ENCODE measurements at places on chromosomes 2 and 18.

GRCh38 chr2:75053484-75054112, 95.2 kb downstream of the POLE4 start:
- no peak for DNase-seq

- no peak for DNase-seq
These were observed 58.4 kb downstream of the WDSUB1 start for GRCh38 chr2:159228081-159228581.

DNA sequence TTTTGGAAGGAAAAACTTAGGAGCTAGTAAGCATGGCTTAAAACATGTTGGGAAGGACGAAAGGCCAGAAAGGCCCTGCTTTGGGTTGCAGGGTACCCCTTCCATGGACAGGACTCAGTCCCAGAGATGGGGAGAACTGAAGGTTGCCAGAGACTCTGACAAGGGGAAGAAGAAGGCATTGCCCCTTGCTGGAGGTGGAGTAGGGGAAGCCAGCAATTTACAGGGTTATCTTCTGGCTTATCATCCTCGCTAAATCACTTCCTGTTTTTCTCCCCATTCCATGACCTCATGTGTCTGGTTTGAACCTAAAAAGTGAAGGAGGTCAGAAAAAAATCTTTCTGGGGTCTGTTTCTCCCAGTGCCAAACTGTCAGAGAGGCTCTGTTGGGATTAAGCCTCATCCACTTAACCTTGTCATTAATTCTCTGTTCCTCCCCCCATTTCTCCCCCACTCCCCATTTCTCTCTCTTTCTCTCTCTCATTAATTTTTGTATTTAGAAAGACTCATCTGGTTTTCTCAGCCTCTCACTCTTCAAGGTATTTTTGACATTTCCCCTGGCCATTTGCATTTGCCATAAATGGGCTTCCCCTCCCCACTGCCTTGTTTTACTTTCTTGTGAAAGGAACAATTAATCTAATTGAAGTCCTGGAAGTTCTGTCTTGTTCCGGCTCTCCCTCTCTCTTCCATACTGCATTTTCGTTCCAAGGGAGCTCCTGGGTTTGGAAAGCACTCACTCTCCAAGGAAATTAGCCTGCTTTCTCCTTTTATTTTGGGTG, 17.4 kb downstream of the NRP2 start:
- DNase-seq: no peak

DNA sequence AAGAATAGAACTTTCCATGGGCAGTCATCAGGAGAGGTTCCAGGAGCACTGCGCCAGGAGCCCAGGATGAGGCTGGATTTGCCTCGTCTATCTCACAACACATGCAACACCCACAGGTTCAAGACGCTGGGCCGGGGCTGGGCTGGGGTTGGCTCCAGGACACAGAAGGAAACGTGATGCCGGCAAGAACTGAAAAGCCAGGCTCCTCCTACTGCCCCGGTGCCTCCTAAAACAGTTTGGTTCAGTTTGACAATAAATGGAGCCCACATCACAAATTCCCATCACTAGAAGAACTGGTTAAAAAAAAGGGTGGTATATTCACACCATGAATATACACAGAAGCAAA, 75.9 kb downstream of the INHBB start:
- DNase-seq: no peak

DNA sequence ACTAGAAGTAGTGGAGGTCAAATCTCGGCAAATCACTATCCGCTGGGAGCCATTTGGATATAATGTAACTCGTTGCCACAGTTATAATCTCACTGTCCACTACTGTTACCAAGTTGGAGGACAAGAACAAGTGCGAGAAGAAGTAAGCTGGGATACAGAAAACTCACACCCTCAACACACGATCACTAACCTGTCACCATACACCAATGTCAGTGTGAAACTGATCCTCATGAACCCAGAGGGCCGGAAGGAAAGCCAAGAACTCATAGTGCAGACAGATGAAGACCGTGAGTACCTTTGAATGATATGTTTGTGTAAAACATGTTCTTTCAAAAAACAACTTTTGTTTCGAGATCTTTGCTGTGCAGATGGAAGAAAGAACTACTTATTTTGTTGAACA, 502.6 kb downstream of the PTPRM start:
- no peak for DNase-seq

- no peak for DNase-seq
These were observed 143.6 kb downstream of the MYO3B start for GRCh38 chr2:170321526-170321925.

GRCh38 chr18:55500316-55501086, 87.5 kb downstream of the TCF4 start:
- no peak for DNase-seq

GRCh38 chr2:203659331-203660049, 46.9 kb upstream of the CD28 start:
- no peak for DNase-seq

DNA sequence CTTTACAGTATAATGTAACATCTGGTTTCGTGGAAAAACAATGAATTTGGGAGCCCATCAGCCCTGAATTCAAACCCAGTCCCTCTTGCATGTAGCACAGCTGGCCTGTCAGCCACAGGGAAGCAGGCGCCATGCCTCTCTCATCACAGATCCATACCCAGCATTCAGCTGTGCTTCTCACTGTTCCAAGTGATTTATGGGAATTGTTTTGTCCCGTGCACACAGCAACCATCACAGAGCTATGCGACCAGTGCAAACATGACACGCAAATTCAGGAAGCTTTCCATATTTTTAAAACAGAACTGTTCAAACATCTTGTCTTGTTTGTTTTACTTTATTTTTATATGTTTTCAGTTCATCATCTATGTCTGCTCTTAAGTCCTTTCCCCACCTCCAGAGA, 496.1 kb downstream of the EIPR1 start:
- DNase-seq: no peak

DNA sequence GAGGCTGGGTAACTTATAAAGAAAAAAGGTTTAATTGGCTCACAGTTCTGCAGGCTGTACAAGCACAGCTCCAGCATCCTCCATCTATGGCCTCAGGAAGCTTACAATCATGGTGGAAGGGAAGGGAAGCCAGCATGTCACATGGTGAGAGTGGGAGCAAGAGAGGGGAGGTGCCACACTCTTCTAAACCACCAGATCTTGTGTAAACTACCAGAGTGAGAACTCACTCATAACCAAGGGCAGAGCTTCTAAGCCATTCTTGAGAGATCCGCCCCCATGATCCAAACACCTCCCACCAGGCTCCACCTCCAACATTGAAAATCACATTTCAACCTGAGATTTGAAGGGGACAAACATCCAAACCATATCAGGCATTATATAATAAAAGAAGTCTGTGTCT, 121.6 kb upstream of the CDC42EP3 start:
- no peak for DNase-seq

GRCh38 chr18:79905389-79905911, 46.0 kb downstream of the SLC66A2 start:
- no peak for DNase-seq

DNA sequence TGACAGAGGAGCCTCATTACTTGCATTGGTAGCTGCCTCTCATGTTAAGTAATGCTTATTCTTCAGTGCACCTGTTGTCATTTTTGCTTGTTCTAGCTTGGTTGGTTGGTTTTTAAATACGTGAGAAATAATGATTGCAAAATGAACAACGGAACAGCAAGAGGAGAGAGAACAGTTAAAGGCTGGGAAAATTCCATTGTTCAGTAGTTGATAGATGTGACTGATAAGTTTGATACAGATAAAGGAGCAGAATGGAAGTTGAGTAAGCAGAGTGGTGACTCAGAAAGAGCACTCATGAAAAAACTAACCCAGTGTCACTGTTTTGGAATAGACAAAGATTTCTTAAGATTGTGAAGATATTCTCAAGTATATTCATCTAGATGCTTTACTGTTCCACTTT, 50.5 kb downstream of the MTA3 start:
- DNase-seq: no peak

DNA sequence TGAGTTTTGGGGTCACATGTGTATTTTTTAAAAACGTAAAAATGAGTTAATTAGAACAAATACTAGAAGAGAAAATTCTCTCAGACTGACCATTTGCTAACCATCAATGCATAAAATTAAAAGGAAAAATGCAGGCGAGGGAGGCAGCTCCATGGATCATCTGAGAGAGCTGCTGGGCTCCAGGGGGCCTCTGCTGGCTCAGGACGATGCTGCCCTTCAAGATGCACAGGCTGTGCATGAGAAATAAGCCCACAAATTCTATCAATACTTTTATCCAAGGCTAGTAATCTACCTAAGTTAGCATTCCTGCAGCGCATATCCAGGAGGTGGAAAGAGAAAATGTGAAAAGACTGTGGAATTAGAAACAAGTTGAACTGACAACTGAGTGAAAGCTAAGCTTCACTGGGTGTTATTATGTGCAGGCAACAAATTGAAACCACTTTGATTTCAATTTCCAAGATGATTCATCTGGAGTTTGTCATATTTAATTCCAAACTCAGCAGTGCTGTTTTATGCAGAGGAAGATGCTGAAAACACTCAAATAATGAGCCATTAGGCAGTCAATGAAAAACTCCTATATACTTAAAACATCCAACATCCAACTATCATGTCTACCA, 261.1 kb downstream of the NBAS start:
- no peak for DNase-seq

GRCh38 chr2:15802657-15803542, 137.4 kb upstream of the MYCN start:
- no peak for DNase-seq

GRCh38 chr2:72185206-72185605, 37.5 kb upstream of the CYP26B1 start:
- DNase-seq: no peak

DNA sequence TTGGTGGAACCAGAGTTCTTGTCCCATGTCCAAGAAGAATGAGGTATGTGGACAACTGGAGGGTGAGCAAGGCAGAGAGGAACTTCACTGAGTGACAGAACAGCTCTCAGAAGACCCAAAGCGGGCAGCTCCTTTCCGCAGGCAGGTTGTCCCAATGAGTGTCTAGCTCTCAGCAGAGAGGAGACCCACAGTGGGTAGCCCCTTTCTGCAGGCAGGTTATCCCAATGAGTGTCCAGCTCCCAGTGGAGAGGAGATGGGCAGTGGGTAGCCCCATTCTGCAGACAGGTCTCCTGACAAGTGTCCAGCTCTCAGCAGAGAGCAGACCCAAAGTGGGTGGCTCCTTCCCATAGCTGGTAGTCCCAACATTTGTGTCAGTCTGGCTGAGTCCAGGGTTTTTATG, 69.6 kb downstream of the SRBD1 start:
- DNase-seq: no peak

DNA sequence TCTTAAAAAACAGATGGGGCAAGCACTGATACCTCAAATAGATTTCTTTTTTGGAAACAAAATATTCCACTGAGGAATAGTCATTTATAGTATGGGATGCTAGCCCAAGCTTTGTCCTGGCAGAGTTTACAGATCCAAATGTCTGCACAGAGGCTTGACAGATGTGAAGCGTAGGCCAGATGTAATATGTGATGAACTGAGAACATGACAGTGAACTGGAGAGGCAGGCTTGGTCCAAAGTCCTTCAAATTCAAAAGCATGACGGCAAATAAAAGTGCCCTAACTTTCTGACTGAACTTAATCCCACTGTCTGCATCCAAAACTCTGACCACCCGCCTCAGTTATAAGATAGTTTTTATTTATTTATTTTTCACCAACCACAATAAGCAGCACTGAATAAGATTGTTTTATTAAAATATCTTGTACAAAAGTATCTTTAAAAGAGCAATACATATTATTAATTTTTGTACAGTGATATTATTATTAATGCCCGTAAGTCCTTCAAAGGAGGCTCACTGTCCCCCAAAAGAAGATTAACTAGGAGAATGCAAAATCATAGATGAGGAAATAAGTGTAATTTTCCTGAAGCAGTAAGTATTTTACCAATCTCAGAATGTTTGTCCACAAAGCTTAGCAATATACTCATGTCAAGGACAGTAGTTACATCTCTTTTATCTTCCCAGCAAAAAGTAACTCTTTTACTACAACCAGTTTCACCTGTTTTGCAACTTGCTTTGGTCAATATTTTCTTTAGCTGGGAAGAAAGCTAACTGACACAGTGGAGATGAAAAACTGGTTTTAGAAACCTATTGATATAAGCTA, 10.7 kb upstream of the SPOPL start:
- DNase-seq: no peak

GRCh38 chr18:57439609-57439968, 4.4 kb downstream of the ONECUT2 start:
- no peak for DNase-seq

- no peak for DNase-seq
These were observed 612.7 kb downstream of the EPHA4 start for GRCh38 chr2:220959391-220959802.

- DNase-seq: no peak
These were observed 951.9 kb downstream of the TSN start for GRCh38 chr2:122707224-122707824.

Data from smooth muscle cell of the brain vasculature (primary cell).